ENCODE measurements at places on chromosomes 11 and 22. TPM values are rescaled to one million over a fixed set of nuclear protein-coding genes. Genes with fewer than 3 reads are reported as not detected.

DNA sequence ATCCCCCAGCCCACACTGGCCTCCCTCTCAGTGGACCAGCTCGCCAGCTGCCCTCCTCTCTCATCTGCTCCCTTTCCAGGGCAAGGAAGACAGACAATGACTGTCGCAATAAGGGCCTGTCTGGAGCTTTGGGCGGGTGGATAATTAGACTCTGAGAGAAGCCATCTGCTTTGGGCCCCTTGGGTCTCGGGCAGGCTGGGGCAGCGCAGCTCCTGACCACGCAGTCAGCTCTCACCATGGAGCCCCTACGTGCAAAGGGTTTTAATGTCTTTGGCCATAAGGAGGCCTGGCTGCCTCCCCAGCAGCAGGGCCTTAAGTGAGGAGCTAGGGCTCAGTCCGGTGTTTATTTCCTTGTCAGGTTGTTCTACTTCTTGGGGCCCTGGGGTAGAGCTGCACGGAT lies 153.9 kb downstream of the CHST1 start:
- no peak for DNase-seq

GRCh38 chr11:3609416-3610265 lies 32.2 kb downstream of the ART5 start:
- no peak for DNase-seq

The NELL1 gene
- 0.49 TPM for total RNA-seq

GRCh38 chr11:1208394-1209261 lies 14.2 kb upstream of the MUC5B start:
- no peak for DNase-seq

The SCUBE2 gene
- total RNA-seq: 36.3 TPM

The ZFP91 gene
- total RNA-seq: 35.4 TPM

DNA sequence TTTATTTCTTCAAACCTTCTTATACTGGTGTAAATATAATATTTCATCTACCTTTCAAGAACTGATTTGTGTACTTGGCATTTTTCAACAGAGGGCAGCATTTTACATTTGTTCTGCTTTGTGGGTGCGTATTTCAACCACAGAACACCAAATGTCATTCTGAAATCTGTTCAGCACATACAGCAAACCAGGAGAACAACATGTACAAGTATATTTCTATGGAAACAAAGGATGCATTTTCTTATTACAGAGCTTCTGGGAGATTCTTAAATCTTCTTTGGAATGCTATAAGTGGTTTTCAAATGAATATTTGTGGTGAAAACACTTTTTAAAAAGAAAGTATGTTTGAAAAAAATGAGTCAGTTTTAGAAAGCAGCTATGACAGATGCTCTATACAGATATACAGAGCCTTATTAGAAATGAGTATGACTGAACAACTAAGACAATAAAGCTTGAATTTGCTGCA lies 946.0 kb downstream of the FAM181B start:
- no peak for DNase-seq

The POTEH gene
- total RNA-seq: not detected

The DNAL4 gene
- total RNA-seq: 14.7 TPM

The RASGRP2 gene
- 27.5 TPM for total RNA-seq

GRCh38 chr22:21876486-21877176 lies 9.2 kb upstream of the MAPK1 start:
- no peak for DNase-seq

DNA sequence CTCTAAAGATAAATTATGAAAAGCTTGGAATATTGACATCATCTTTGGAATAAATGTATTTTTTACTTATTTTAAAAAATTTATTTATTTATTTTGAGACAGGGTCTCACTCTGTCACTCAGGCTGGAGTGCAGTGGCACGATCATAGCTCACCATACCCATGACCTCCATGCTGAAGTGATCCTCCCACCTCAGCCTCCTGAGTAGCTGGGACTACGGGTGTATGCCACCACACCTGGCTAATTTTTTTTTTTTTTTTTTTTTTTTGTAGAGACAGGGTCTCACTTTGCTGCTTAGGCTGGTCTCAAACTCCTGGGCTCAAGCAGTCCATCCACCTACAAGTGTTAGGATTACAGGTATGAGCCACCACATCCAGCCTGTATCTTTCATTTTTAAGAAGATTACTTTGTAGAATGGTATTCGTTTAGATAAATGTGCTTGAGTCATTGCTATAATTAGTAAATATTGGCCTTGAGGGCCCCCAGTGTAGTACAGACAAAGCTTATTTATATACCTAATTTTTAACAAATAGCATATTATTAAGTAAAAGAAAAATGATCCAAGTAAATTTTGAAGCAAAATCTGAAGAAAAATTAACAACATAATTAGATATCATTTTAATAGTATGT lies 8.5 kb downstream of the SWAP70 start:
- DNase-seq: no peak

The ACR gene
- not detected for total RNA-seq

The MMP8 gene
- total RNA-seq: not detected

The OTOG gene
- total RNA-seq: not detected

The TRIM49 gene
- not detected for total RNA-seq

DNA sequence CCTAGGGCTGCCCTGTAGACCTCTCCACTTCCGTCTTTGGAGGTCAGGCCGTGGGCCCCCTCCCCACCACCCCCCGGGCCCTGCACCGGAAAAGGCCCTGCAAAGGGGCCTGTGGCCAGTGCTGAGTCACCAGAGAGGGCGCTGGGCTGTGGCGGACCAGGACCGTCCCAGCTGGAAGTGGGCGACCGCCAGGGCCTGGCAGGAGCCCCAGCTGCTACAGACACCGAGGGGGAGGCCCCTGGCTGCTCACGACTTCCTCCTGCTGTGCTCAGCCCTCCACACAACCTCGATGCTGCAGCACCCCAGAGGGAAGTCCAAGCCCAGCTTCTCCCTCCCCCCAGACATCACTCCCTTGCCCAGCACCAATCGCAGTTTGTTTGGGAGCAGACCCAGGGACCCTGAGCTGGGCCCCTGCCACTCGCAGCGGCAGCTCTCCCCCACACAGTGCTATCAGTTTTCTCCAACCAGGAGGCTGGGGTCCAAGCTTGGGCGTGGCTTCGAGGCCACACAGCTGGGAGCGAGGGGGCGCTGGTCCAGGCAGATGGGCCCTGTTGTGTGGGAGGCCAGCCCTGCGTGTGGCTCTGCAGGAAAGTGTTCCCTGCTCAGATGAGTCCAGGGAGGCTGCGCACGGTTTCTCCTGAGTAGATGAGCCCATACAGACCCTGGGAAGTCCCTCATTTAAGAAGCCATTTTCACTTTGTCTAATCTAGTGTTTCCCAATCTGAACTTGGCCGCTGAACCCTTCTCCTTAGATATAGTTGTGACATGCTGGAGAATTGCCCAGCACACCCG lies 5.6 kb upstream of the SH3BP1 start:
- DNase-seq: no peak

The SYCE3 gene
- total RNA-seq: not detected

DNA sequence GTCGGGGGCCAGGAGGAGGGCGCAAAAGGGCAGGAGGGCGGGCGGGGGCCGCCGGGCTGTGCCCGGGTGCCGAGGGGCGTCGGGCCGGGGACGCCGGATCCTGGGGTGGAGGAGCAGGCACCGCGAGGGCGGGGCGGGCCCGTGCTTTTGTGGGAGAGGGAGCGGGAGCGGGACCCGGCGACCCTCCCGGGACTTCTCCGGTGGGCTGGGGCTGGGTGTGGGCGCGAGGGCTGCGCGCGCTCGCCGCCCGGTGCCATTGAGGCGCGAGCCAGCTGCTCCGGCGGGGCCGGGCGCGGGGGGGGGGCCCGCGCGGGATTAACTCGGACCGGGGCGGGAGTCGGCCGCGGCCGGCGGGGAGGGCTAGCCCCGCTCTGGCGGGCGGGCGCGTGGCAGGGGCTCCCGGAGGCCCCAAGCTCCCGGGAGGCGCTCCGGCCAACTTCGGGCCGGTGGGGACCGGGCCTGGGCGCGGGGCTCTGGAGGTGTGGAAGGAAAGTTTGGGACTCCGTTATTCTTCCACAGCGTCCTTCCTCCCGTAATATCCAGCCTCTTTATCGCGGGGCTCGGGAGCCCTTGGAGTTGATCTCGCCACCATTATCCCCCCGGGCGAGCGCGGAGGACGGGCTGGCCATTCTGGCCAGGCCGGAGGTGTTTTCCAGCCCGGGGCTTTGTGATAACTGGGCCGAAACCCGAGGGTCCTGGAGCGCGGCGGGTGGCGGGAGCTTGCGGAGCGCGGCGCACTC lies 936 bp downstream of the CECR2 start:
- no peak for DNase-seq

The PARVA gene
- 51.1 TPM for total RNA-seq

The TSSK2 gene
- not detected for total RNA-seq

The BET1L gene
- 26.5 TPM for total RNA-seq

- DNase-seq: no peak
These were observed 15.0 kb downstream of the AASDHPPT start for GRCh38 chr11:106092446-106092845.

GRCh38 chr22:45587638-45588505 lies 83.8 kb upstream of the ATXN10 start:
- no peak for DNase-seq

GRCh38 chr22:19434401-19434800 lies 2.1 kb downstream of the MRPL40 start:
- DNase-seq: no peak

DNA sequence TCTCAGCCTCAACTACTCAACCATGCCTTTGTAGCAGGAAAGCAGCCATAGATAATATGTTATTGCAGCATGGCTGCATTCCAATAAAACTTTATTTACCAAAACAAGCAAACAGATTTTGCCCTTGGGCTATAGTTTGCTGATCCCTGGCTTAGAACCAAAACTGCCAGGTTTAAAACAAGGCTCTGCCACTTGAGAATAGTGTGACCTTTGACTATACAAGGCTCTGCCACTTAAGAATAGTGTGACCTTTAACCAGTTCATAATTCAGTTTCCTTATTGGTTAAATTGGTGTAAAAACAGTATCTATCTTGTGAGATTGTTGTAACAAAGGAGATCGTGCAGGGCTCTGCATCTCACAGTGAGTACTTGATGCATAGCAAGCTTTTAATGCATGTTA lies 217.3 kb upstream of the MTNR1B start:
- no peak for DNase-seq

- DNase-seq: no peak
These were observed 945.7 kb downstream of the DLG2 start for GRCh38 chr11:84681456-84681855.

DNA sequence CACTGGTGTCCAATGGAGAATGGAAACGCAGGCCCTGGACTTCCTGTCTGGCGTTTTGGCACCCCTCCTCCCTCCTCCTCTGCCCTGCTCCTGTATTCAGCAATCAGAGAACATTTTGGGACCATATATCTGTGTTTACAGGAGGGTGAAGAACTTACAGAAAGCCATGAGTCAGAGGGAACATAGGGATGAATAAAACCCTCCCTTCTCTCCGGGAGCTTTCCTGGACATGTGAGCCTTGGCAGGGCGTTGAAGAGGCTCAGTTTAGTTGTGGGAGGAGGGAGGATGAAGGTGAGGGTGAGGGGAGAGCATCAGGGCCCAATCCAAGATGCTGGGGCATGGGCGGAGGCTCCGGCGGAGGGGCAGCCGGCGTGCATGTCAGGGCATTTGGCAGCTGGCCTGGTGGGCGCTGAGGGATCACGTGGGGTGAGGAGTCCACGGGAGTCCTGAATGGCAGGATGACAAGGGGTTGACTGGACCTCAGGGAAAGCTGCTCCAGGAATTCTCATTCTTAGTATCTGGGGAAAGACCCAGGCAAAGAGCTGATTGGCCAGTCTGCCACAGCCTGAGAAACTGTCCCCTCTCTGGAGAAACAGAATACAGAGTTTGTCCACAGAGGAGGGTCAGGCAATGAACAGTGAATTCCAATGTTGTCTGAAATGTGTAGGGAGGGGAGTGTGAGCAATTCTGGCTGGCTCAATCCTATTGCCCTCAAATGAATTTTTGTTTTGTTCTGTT lies 28.9 kb downstream of the MICAL2 start:
- no peak for DNase-seq

The C11orf52 gene
- total RNA-seq: 1.5 TPM

The F2 gene
- not detected for total RNA-seq

- no peak for DNase-seq
These were observed 3.0 kb downstream of the DKK3 start for GRCh38 chr11:12005476-12005875.

GRCh38 chr22:50683994-50684371 lies 11.4 kb downstream of the SHANK3 start:
- DNase-seq: no peak

The BCO2 gene
- total RNA-seq: 11.0 TPM

DNA sequence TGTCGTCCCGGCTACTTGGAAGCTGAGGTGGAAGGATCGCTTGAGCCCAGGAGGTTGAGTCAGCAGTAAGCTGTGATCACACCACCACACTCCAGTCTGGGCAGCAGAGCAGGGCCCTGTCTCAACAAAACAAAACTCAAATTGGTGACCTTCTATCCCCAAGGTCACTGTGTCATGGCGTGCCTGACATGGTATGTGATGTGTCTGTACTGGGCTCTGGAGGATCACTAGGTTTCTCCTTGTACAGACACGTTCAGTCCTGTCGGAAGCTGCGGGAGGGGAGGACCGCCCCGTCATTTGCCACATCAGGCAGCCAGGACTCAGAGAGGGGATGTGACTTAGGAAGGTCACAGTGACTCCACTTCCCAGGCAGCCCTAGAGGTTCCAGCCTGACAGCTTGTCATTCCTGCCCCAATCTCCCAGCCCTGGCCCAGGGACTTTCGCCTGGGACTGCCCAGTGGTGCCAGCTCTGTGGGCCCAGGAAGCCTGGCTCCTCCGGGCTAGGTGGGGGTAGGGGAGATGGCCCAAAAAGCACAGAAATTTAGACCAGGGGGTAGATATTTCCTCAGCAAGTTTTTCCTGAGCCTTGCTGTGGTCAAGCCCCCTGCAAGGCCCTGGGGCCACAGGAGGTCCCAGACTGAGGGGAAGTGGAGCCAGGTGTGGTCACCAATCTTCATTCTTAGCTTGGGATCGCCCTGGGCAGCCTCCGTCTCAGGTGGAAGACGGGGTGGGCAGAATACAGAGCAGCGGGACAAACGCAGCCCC lies 53.2 kb downstream of the TRIOBP start:
- no peak for DNase-seq

DNA sequence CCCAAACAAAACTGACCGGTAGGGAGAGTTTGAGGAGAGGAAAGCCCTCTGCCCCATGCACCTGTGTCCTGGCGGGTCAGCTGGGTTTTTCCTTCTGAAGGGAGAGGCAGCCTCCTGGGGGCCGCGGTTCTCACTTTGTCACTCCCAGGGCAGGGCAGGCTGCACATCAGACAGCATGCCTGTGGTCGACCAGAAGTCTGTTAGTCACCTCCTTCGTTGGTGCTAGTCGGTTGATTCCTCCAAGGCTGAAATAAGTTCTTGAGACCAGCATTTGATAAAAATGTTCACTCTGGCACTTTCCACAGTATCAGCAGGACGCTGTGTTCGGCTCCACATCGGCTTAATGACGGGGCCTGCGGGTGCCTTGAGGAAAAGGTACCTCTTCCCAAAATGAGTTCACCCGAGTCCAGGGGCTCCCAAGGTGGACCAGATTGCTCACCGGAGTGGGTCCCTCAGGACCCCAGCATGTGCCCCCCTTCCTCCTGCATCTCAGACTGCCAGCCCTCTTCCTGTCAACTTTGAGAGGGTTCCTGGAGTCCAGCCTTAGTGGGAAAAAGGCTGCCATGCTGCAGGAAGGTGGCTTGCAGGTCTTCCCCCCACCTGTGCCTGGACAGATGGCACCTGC lies 373.7 kb upstream of the B3GAT1 start:
- DNase-seq: no peak

GRCh38 chr11:47035108-47035507 lies 98.5 kb downstream of the CSTPP1 start:
- no peak for DNase-seq
